NCI-H2107 (cell line): ENCODE measurements at places on chromosomes 2 and 18.
A peak's percentile ranks its signal among the peaks of the same experiment; 100 is the strongest.

DNA sequence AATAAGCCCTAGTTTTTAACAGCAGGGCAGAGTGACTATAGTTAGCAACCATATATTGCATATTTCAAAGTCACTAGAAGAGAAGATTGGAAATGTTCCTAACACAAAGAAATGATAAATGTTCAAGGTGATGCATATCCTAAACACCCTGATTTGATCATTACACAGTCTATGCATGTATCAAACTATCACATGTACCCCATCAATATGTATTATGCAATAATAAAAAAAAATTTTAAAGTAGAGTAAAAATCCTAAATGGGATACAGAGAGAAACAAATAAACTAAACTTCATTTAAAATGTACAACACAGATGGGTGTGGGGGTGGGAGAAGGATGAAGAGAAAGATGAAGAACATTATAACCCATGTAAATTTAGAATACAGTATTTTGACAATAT, 93.9 kb downstream of the TMEM131 start:
- no peak for DNase-seq

DNA sequence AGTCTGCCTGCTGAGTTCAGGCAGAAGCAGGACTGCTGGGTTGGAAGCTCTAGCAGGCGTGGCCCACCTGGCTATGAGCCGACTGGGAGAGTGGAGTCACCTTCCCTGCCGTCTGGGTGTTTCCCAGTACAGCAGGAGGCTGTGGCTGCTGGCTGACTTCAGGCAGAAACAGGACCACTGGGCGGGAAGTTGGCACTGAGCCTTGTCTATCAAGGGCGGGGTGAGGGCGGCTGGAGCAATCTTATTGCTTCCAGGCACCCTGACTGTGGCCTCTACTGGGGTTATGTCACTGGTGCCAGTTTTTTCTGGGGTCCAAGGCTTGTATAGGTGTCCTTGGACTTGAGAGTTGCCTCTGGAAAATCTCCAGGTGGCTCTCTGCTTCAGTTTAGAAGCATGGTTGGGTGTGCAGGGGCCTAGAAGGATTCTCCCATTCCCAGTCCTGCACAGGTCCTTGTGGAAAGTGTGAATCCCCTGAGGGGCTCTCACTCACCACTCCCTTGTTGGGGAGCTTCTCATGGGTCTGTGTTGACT, 30.5 kb downstream of the LTBP1 start:
- DNase-seq, result peak; percentile 13

DNA sequence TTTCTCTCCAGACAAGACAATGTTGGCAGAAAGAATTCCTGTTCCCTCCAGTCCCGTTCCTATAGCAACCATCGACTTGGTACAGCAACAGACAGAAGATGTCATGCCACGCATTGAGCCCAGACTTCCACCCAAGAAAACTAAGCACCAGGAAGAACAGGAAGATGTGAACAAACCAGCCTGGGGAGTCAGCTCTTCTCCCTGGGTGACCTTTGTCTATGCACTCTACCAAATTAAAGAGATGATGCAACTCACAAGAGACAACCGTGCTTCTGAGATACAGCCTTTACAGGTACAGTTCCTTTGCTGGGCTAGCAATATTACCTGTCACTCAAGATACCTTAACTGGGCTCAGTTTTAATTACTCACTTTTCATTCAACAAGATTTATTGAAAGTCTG, 37.1 kb downstream of the NEMP2 start:
- no peak for DNase-seq

GRCh38 chr2:206423147-206423546, 20.2 kb upstream of the ADAM23 start:
- no peak for DNase-seq

DNA sequence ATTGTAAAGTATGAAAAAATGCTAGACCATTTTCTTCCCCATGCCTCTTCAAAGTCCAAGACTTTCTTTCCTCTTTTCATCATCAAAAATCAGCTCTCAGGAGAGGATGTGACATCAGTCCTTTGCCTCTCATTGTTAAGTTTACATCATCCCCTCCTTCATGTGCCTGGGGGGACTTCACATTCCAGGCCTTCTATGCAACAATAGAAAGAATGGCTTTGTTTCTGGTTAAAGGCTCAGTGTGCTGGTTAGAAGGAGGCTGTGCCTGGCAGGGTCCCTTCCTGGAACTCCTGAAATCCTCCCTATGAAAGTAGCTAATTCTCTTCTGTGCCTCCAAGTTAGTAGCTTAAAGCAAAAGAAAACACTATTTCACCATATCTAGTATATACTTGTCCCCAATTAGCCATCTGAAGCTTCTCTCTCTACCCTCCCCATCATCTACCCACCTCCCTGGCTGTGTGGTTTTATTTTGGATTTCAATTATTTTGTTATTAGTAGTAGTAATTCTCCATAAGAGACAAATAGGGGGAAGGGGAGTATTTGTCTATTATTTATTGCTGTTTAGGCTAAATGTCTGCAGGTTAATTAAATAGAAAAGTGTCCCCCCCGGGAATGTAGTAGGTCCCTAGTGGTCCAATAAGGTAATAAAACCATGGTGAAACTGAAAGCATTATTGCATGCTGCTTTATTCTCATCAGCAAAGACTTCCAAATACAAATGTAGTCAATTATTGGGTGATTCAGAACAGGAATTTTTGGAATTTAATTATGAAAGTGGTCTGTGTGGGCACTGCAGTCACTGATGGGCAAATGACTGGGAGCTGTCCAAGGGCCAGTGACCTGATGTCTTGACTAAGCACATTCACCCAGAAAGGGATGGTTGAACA, 69.0 kb downstream of the CPO start:
- no peak for DNase-seq

GRCh38 chr2:95695613-95696012, 103.8 kb downstream of the TRIM43 start:
- no peak for DNase-seq

- DNase-seq, result no peak
Measured at GRCh38 chr2:128362176-128362888, 43.7 kb upstream of the HS6ST1 start.
